ENCODE measurements at places on chromosomes 2 and 18.

- no peak for DNase-seq
Observed at GRCh38 chr2:166135849-166136258, 8.0 kb upstream of the SCN1A start.

GRCh38 chr2:20353241-20353992 is 2.8 kb upstream of the PUM2 start:
- peak; percentile 44 for DNase-seq

DNA sequence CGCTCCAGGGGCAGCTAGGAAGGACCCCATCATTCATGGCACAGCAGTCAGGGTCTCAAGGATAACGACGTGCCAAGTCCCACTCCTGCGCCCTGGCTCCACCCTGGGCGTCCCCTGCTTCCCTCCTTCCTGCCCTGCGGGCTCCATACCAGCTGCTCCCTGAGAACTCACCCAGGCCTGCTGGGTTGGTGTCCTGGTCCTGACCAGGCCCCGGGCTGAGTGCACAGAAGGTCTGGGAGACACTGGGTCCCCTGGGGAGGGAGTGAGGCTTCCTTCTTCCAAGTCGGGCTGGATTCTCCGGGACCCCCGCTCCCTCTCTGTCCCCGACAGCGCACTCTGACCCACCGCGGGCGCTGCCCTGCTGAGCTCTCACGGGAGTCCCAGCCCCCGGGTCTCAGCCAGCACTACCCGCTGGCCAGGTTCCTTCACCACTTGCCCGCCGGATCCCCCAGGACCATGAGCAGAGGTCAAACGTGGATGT is 160.2 kb downstream of the PXDN start:
- no peak for DNase-seq

DNA sequence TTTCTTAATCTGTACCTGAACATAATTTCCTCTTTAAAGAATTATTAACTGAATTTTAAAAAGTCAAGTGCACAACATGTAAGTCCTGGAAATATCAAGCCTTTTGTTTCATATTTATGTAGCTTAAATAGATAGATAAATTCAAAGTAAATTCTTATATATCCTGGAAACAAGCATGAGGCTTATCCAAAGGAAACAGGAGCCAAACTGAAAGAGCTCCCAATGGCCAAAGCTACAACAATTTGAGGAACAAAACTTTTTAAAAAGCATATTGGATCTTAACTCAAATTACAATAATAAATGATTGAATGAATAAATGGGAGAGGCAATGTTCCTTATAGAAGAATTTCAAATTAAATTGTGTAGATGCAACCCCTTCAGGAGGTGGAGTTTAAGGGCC is 679.1 kb downstream of the METTL4 start:
- DNase-seq = no peak

DNA sequence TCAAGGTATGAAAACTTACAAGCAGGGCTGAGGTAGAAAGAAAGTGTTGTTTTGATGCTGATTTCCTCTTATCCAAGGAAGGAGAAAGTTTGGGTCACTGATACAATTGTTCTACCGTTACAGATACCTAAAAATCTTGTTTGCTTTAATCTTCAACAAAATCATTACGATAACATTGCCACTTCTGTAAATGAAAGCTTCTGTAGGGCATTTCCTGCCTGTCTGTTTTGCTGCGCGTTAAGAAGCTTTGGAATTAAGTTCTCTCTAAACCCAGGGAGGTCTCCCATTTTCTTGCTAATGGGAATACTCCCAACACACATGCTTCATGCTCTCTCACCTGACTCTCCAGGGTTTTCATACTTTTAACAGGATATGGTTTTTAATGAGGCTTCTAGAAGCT is 258.5 kb downstream of the PTGR3 start:
- DNase-seq = no peak

- DNase-seq = no peak
Observed at GRCh38 chr2:239206042-239206441, 194.8 kb downstream of the HDAC4 start.

DNA sequence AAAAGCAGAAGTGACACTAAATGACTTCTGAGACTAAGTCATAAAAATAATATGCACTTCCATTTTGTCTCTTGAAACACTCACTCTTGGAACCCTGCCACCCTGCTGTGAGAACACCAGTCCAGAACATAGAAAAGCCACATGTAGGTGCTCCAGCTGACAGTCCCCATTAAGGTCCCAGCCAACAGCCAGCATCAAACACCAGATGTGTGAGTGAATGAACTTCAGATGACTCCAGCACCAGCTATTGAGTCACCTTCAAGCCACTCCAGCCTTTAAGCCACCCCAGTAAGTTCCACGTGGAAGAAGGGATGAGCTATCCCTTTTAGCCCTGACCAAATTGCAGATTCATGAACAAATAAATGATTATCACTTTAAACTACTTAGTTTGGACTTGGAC is 31.5 kb upstream of the LGALSL start:
- no peak for DNase-seq

GRCh38 chr2:121090088-121090715 is 194.8 kb downstream of the TFCP2L1 start:
- DNase-seq = no peak

- no peak for DNase-seq
Observed at GRCh38 chr2:139080244-139080643, 300.1 kb upstream of the NXPH2 start.

GRCh38 chr2:84443477-84443876 is 15.6 kb downstream of the SUCLG1 start:
- DNase-seq = no peak

DNA sequence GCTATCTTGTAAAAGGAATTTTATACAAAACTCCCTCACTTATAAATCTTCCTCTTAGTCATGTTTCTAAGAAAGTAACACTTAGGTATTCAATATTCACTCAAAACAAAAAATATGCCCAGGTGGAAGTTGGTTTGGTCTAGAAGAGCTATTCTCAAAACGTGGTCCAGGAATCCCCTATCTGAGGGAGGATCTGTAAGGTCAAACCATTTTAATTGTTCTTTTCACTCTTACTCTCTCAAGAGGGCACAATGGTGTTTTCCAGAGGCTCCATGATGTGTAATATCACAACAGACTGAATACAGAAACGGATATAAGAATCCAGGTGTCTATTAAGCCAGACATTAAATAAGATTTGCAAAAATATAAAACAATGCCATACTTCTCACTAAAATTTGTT is 9.9 kb downstream of the MOB1A start:
- no peak for DNase-seq

- peak; percentile 35 for DNase-seq
Observed at GRCh38 chr2:233928594-233929351, 11.6 kb downstream of the TRPM8 start.

DNA sequence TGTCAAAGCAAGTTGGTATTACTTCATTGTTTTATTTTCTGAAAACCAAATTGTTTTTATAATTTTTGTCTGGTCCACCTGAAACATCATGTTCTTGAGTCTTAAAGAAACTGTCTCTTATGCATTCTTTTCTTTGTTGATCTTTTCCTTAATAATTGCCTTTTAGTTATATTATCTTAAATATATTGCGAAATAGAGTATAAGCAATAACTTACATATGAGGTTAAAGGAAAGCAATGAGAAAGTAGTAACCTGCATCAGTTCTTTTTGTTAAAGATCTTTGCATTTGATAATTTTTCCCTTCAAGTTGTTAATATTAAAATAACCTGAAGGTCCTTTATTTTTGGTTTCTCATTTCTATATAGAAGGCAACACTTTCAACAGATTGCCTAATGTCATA is 315.0 kb downstream of the CTNNA2 start:
- no peak for DNase-seq

DNA sequence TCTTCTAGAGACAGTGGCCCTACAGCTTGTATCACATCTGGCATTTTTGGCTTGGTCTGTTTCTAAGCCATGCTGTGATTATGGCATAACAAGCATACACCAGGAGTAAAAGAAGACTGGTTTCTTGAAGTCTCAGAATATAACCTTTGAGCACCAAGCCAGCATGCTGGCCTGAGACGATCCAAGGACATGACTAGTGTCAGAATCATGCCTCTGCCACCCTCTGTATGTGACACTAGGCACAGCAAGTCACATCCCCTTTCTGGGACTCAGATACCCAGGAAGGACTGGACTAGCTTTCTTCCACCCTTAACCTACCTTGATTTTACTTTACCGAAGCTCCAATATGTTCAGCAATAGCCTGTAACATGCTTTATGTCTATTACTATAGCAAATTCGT is 345.5 kb downstream of the SETBP1 start:
- no peak for DNase-seq

DNA sequence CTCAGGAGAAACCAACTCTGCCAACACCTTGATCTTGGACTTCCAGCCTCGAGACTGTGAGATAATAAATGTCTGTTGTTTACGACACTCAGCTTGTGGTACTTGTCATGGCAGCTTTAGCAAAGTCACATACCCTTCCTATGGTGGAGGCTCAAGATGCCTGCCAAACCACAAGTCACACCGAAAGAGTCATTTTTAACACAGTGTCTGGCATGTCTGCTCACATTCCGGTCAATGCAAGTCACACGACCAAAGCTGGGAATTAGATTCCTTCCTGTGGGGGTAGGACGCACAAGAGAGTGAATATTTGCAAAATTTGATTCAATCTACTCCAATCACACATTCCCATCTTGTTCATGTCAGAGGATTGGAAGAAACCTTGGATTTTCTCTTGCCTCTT is 24.6 kb downstream of the KCNE4 start:
- DNase-seq = no peak

GRCh38 chr18:63818212-63818611 is 43.0 kb downstream of the SERPINB7 start:
- no peak for DNase-seq

- DNase-seq = no peak
Observed at GRCh38 chr2:96508521-96509113, 3.5 kb upstream of the NEURL3 start.

GRCh38 chr2:234027641-234028040 is 22.9 kb upstream of the SPP2 start:
- DNase-seq = no peak

GRCh38 chr2:8534386-8534728 is 147.5 kb upstream of the ID2 start:
- no peak for DNase-seq

- DNase-seq = no peak
Observed at GRCh38 chr18:49846718-49847470, 33.6 kb upstream of the ACAA2 start.

- no peak for DNase-seq
Observed at GRCh38 chr2:121015971-121016485, 269.0 kb downstream of the TFCP2L1 start.

DNA sequence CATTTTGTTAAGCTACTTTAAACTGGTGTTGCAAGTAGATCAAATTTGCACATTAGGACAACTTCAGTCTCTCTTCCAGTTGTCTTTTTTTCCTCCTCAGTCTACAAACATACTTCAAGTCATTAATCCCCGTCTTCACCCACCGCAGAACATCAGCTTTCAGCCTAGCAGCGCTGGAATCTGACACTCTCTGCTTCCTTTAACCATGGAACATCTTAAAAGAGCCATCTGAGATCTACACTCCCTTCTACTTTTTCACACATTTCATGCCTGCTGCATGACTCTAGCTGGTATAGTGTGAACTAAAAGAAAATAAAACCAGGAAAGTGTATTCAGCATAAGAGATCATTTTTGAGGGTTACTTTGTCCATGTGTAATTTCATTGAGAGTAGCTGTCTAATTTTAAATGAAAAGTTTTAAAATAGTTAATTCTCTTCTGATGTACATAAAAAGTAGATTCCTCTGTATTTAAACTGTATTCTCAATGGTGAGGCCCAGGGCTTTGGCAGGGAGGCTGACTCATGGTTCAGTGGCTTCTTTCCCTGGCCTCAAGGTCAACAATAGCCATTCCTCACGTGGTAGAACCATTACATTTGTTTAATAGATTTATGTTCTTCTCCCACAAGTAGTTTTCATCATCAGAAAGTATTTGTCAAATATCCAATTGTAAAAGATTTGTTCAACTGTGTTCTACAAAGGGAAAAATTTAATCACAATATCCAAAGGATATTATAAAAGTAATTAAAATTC is 16.5 kb downstream of the SGPP2 start:
- no peak for DNase-seq

DNA sequence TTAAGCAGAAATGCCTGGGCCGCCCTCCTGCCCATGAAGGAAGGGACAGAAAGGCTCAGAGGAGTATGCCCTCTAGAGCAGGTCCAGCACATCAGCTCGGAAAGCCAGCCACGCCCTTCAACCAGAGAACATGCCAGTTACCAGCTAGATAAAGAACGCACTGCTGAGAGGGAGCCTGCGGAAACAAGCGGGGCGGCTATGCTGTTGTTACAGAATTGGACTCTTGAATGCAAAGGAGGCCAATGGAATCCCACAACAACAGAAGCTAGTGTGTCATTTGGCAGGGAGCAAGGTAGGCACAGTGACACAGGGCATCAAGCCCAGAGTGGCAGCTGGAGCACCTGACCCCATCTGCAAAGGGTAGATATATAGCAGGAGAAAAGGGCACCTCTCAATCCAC is 242.9 kb upstream of the ID2 start:
- peak; percentile 37 for DNase-seq

GRCh38 chr2:11871421-11871820 is 125.0 kb downstream of the LPIN1 start:
- DNase-seq = no peak

- DNase-seq = no peak
Observed at GRCh38 chr2:207040696-207041095, 101.4 kb downstream of the CPO start.

DNA sequence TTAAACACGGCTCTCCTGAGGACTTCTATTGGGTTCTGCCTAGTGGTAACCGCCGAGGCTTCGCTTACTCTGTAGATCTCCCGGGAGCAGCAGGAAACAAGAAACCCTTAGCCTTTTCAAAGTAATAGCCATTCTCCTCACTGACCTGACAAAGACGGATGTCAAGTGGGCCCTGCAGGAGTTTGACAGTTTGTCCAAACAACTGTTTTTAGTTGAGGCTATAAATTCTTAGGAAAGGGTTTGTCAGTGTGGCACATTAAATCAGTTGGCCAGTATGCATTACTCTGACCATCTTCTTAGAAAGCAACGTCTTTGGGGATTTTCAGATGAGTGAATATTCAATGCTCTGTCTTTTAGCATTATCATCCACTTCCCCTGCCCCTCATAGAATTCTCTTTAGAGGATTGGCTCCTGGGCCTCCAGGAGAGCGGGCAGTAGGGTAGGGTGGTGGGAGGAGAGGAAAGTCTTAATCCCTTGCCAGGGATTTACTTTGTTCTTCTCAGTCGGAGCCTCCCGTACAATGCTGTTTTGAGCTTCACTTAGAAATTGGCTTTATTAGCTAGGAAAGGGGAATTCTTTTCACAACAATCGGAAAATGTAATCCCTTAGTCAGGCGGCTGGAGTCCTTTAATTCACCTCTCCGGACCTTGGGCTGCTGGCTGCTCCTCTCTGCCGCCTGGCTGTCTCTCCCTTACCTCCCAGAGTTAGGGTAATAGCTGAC is 13.3 kb upstream of the C18orf32 start:
- DNase-seq = no peak

DNA sequence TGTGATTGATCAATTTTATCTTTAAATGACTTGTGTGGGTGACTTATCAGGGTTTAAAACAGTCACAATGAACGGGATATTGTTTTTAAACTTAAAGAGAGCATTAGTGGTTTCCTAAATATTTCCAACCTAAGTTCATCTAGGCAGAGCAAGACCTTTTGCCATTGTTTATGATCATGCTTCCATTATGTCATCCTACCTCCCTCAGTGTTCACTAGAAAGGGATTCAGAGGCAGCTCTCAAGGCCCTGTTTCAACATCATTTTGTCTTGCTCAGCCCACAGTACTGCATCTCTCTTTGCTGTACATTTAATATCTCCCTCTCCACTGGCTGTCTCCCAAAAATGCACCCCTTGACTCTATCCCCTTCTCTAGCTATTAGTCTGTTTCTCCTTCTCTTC is 21.5 kb upstream of the PELI1 start:
- DNase-seq = no peak

Measured in NCI-H1105 treated with DMSO at 0.1 percent for 48 hours (cell line).